ENCODE measurements at places on chromosomes 5 and 9. TPM values are rescaled to one million over a fixed set of nuclear protein-coding genes. Genes with fewer than 3 reads are reported as not detected.

- H3K27me3 ChIP-seq = no peaks in the 10 kb centered on the region
- H3K36me3 ChIP-seq = no peaks in the 10 kb centered on the region
- no peak for DNase-seq
- peaks cover 42% of the 10 kb centered on the region for H3K4me1 ChIP-seq
- no peak overlapping the region for H3K4me3 ChIP-seq
Measured at GRCh38 chr9:133584559-133585476, 24.4 kb downstream of the FAM163B start.

- peaks cover 4% of the 10 kb centered on the region for H3K4me1 ChIP-seq
- H3K27ac ChIP-seq = no peak overlapping the region
- DNase-seq = no peak
- no peak overlapping the region for H3K4me3 ChIP-seq
- H3K36me3 ChIP-seq = no peaks in the 10 kb centered on the region
Measured at GRCh38 chr5:18772475-18772874, 1138.2 kb downstream of the TAF11L14 start.

- H3K27me3 ChIP-seq = no peaks in the 10 kb centered on the region
- no peaks in the 10 kb centered on the region for H3K36me3 ChIP-seq
- H3K27ac ChIP-seq = no peak overlapping the region
- DNase-seq = no peak
- no peak overlapping the region for H3K4me3 ChIP-seq
- no peaks in the 10 kb centered on the region for H3K4me1 ChIP-seq
Measured at GRCh38 chr5:112276991-112277390, 142.1 kb downstream of the EPB41L4A start.

- no peaks in the 10 kb centered on the region for H3K27me3 ChIP-seq
- no peaks in the 10 kb centered on the region for H3K36me3 ChIP-seq
- no peak for DNase-seq
- no peak overlapping the region for H3K27ac ChIP-seq
Measured at GRCh38 chr9:107816561-107817021, 327.0 kb upstream of the KLF4 start.

GRCh38 chr5:43073597-43074546 lies 33.8 kb upstream of the ANXA2R start:
- H3K27me3 ChIP-seq = no peaks in the 10 kb centered on the region
- H3K36me3 ChIP-seq = peaks cover 6% of the 10 kb centered on the region
- no peak overlapping the region for H3K4me3 ChIP-seq
- H3K4me1 ChIP-seq = peaks cover 32% of the 10 kb centered on the region
- H3K27ac ChIP-seq = no peak overlapping the region

- no peaks in the 10 kb centered on the region for H3K4me1 ChIP-seq
- no peak overlapping the region for H3K27ac ChIP-seq
- H3K36me3 ChIP-seq = no peaks in the 10 kb centered on the region
- no peak overlapping the region for H3K4me3 ChIP-seq
- H3K27me3 ChIP-seq = no peaks in the 10 kb centered on the region
- no peak for DNase-seq
Measured at GRCh38 chr5:141328231-141328630, 2.1 kb upstream of the PCDHGA1 start.

Gene TRIM7
- total RNA-seq = 56.9 TPM

Gene LCN1
- total RNA-seq = not detected

Gene NR2F1
- total RNA-seq = 3.8 TPM

Measured in esophagus squamous epithelium (tissue), 5 donors.